ENCODE measurements at places on chromosomes 3 and 15. TPM values are rescaled to one million over a fixed set of nuclear protein-coding genes. Genes with fewer than 3 reads are reported as not detected.

CFAP20DC gene
- 3.3 TPM for total RNA-seq

DNA sequence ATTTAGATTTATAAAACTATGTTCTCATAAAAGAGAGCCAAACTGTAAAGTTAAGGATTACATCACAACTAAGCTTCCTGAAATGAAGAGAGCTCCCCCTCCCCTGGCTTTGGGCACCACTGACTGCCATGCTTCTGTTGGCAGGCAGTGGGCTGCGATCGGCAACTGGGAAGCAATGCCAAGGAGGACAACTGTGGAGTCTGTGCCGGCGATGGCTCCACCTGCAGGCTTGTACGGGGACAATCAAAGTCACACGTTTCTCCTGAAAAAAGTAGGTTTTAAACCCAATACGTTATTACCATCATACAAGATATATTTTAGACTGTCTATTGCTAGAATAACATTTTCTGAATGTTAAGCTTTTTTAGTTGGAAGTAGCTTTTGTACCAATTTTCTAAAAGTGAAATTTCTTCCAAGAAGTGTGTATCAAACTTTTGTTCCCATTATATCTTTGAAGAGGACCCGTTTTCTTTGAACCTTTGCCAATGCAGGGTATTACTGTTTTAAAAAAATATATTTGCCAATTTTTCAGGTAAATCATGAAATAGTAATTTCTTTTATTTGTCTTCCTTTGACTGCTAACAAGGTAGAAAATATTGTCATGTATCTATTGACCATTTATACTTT is 184.1 kb downstream of the ADAMTSL3 start:
- DNase-seq, result no peak

FOXB1 gene
- total RNA-seq, result not detected

GRCh38 chr3:46478341-46478740 is 13.6 kb upstream of the LTF start:
- DNase-seq, result peak; percentile 28

GRCh38 chr3:50447290-50447840 is 56.1 kb downstream of the CACNA2D2 start:
- DNase-seq, result no peak

DNA sequence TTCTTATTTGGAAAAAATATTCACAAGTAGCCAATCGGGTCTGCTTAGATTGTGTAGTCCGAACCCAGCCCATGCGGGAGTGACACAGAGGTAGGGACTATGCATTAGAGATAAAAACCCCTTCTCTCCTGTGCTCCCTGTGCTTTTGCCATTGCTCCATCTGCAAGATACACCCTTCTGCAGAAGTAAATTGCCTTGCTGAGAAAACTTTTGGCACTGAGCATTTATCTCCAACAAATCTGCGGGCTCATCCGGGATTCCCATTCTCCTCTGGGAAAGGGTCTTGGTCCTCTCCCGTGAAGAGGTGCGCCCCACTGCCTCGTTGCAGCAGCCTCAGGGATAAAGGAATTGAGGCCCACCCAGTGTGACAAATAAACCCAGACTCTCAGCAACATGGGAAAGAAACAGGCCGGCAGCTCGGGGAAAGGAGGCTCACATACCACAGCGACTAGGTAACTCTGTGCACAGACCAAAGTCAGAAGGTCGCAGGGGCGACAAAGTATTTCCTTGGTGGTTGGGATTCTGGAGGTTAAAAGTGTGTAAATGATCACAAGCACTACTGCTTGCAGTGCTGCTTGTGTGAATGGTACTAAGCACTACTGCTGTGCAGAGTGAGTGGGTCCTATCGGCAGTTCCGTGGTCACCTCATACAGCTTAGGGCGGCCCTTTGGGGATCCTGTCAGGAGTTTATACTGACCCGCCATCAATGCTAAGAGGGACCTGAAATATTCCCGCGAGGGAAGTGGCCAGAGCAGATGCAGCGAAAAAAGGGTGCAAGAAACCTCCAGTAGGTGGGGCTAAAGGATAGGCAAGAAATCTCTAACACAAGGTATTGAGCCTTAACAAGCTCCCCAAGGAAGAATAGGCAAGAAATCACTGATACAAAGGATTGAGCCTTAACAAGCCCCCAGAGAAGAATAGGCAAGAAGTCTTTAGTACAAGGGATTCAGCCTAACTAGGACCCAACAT is 54.3 kb downstream of the GSK3B start:
- no peak for DNase-seq

DNA sequence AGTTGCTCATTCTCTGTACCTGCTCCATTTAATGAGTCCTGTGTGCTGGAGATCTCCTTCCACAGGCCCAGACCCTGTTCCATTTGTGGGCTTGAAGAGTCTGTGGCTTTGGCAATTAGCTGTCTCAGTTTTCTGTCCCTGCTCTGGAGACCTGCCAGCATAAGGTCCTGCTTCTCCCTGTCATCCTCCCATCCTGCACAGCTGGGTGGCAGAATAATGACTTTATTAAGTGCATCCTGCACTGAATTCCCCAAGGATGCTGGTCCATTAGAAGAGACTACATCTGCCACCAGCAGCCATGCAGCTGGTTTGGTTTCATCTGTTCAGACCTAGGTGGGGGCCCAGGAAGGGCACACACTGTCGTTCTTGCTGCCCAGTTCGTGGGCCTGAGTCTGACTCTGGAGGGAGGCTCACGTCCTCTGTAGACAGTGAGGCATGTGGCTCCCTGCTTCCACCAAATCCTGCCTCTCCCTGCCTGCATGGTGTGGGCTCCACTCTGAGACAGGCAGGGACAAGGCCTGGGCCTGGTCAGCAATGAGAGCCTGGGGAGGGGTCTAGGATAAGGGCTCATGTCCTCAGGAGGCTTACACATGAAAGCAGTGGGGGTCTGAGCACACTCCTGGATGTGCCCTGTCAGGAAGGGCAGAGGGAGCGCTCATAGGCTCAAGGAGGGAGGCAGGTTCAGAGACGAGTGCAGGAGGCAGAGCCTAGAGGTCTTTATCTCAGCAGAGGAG is 78.4 kb upstream of the PRR23E start:
- no peak for DNase-seq

- no peak for DNase-seq
Observed at GRCh38 chr3:77618686-77619085, 578.8 kb downstream of the ROBO2 start.

DNA sequence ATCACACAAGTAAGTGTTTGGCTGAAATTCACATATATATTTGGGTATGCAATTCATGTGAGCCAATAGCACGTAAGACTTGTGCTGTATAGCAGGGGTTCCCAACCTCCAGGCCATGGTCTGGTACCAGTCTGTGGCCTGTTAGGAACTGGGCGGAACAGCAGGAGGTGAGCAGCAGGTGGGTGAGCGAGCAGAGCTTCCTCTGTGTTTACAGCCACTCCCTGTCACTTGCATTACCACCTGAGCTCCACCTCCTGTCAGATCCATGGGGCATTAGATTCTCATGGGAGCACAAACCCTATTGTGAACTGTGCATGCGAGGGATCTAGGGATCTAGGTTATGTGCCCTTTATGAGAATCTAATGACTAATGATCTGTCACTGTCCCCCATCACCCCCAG is 59.7 kb downstream of the MAP3K13 start:
- no peak for DNase-seq

GRCh38 chr15:63809452-63809851 is 24.3 kb downstream of the HERC1 start:
- DNase-seq, result no peak

- DNase-seq, result peak; percentile 87
Observed at GRCh38 chr3:25468866-25469319, 40.8 kb downstream of the RARB start.

ADAMTS7 gene
- total RNA-seq, result 1.3 TPM

DNA sequence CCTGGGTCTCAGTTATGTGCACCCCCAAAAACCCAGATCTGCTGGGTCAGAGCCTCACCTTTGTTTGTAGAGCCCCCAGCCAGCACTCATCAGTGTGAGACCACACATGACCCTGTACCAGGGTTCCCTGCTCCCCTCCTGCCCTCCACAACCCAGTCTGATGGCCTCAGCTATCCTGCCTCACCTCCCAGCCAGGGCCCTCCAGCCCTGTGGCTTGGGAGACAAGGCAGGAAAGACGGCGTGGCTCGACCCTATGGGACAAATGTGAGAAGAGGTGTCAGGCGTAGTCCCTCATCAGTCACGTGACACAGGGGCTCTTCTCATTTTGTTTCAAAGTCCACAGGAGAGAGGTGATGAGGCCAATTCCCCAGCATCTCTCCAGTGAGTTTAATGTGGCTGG is 28.3 kb upstream of the PRR23E start:
- no peak for DNase-seq

DNA sequence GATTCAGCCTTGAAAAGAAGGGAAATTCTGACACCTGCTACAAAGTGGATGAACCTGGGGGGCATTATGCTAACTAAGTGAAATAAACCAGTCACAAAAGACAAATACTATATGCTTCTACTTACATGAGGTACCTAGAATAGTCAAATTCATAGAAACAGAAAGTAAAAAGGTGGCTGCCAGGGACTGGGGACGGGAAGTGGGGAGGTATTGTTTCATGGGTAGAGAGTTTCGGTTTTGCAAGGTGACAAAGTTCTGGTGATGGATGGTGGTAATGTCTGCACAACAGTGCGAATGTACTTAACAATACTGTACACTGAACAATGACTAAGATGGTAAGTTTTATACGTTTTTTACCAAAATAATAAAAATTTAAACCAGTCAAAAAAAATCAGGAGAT is 4.8 kb downstream of the IDH2 start:
- no peak for DNase-seq

GRCh38 chr15:38002883-38003477 is 68.5 kb downstream of the TMCO5A start:
- DNase-seq, result no peak

DNA sequence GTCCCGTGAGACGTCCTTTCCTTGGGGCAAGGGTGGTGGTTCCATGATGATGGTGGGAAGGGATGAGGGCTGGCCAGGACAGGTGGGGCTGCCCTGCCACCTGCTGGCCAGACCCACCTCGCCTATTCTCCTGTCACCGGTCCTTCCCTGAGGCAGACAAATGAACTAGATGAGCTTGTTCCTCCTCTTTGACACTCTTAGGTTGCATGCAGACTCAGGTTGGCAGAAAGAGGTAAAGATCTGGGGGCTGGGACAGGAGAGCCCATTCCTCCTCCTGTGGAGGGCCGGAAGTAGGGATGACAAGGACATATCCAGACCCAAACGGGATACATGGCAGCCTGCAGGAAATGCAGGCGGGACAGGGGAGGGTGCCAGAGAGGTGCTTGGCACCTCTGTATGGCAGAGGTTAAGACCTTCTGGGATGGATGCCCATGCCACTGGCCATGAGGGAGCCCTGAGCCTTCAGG is 38.6 kb downstream of the ACSBG1 start:
- DNase-seq, result no peak

DNA sequence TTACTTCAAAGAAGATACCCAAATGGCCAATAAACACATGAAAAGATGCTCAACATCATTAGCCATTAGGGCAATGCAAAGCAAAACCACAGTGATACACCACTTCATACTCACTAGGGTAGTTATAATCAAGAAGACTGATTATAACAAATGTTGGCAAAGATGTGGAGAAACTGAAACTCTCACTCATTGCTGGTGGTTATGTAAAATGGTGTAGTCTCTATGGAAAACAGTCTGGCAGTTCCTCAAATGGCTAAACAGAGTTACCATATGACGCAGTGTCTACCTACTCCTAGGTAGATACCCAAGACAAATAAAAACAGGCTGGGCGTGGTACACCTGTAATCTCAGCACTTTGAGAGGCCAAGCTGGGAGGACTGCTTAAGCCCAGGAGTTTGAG is 3.5 kb upstream of the ZFAND6 start:
- DNase-seq, result no peak

DNA sequence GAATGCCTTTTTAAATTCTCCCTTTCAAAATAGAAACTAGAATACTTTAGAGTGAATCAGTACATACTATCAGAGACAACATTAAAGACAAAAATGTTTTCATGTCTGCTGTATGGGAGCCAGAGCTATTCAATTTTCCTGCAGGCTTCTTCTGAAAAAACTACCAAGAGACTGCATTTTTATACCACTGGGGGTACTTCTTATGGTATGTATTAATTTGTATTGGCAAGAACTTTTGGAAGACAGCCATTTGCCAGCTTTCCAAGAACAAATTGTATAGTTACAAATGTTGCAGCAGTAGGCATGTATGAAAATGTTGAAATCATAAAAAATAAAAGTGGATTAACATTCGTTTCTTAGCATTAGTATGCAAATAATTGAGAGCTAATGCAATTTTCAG is 1010.0 kb upstream of the CADM2 start:
- DNase-seq, result no peak

DNA sequence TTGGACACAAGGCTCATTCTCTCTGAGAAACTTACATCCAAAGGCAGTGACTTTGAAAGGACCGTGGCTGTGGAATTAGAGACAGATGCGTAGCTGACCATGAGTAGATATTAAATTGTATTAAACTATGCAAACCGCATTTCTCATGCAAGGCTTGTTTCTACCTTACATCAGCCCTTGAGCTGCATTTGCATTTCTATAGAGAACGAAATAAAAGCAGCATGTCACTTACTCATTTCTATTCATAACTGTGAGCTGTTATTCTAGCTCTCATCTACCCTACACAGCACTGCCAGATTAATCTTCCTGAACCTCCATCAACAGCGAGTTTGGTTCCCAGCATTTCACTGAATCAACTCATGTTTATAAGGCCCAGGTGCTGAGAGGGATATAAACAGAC is 72.3 kb downstream of the THSD4 start:
- DNase-seq, result no peak

- DNase-seq, result no peak
Observed at GRCh38 chr3:78895528-78895927, 872.3 kb downstream of the ROBO1 start.

GXYLT2 gene
- total RNA-seq, result 5.6 TPM
